ENCODE measurements at places on chromosomes 7 and 10.

DNA sequence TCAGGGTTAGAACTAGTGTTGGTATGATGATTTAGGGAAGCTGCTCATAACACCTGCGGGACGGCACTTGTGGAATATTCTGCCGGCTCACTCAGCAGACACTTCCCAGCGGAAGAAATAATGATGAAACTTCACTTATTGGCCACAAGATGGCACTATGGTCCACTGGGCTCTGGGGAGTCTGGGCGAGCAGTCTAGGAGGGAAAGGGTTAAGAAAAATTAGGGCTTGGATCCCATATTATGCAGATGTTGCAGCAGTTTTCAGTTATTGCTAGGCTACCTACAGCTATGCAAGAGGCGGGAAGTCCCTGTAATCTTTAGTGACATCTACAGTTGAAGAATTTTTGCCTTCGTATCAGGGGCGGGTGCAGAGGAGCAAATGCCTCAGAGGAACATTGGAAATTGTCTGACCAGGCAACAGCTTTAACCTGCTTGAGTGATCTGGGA is 238.7 kb upstream of the PRSS58 start:
- DNase-seq, result peak; percentile 60

DNA sequence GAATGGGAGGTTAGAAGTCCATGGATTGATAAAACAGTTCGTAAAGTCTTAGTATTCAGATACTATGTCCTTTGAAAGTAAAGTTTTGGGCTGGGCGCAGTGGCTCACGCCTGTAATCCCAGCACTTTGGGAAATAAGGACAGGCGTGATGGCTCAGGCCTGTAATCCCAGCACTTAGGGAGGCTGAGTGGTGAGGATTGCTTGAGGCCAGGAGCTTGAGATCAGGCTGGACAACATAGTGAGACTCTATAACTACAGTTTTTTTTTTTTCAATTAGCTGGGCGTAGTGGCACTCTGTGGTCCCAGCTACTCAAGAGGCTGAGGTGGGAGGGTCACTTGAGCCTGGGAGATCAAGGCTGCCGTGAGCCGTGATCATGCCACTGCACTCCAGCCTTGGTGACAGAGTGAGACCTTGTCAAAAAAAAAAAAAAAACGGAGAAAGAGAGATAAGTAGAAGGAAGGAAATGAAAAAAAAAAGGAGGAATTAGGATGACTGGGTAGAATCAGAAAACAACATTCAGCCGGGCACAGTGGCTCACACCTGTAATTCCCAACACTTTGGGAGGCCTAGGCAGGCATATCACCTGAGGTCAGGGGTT is 25.7 kb upstream of the AGFG2 start:
- DNase-seq, result no peak

DNA sequence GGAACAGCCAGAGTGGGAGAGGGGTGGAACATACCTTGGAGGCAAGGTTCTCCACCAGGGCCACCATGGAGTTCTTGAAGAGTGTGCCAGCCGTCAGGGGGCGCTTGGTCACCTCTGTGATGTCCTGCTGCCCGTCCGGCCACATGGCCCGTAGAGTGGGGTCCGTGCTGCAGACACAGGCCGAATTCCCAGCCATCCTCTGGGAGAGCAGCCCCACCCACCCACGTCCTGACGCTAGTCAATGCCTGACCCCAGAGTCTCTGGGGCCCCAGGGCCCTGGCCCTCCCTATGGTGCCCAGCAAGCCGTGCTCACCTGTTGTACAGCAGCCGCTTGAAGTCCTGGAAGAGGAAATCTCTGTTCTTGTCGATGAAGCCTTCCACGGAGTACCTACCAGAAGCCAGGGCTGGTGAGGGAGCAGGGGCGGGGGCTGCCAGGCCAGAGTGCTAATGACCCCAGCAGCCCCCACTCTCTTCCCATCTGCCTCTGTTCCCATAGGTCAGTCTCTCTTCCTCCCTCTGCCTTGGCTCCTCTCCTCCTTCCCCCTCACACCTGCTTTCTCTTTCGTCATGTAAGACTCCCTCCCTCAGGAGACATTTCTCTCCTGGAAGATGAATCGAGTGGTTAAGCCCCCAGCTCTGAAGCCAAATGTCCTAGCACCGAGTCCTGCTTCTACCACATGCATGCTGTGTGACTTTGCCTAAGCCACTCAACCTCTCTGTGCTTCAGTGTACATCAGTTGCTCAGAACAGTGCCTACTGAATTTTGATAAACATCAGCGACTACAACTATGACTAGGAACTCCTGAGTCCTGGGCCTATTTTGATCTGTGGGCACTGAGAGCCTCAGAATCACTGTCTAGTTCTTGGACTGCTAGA is 11.0 kb downstream of the MYO1G start:
- DNase-seq, result peak; percentile 51

GRCh38 chr10:22644222-22644621 is 70.2 kb downstream of the PIP4K2A start:
- DNase-seq, result no peak

GRCh38 chr10:9018195-9019173 is 964.0 kb downstream of the GATA3 start:
- no peak for DNase-seq

DNA sequence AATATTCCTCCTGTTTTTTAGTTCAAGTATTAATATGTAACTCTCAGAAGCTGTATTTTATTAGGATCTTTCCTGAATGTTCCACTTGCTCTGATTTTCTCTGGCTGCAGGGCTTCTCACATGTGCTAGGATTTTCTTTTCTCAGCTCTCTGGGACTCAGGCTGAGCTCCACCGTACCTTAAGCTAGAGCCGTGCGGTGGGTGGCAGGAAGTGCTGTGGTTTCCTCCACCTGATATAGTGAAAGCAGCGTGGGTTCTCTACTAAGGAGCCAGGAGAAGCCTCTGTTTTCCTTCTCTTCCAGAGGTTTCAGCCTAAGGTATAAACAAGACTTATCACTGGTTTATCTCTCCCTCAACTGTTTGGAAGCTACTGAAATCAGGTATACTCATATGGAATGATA is 433.6 kb downstream of the NRG3 start:
- no peak for DNase-seq

GRCh38 chr7:99372275-99373090 is 2.0 kb upstream of the ARPC1B start:
- no peak for DNase-seq

DNA sequence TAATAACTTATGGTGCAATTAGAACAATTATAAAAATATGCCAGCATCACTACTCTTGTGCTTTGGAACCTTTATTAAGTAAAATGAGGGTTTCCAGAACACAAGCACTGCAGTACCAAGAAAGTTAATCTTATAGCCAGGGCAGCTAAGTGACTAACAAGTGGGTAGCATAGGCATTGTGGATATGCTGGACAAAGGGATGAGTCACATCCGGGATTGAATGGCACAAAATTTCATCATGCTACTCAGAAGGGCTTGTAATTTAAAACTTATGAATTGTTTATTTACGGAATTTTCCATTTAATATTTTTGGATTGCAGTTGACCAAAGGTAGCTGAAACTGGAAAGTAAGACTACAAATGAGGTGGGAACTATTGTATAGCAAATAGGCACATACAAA is 250.6 kb downstream of the C7orf25 start:
- DNase-seq, result peak; percentile 41

- peak; percentile 69 for DNase-seq
These were observed 4.8 kb downstream of the DHTKD1 start for GRCh38 chr10:12073526-12073925.

DNA sequence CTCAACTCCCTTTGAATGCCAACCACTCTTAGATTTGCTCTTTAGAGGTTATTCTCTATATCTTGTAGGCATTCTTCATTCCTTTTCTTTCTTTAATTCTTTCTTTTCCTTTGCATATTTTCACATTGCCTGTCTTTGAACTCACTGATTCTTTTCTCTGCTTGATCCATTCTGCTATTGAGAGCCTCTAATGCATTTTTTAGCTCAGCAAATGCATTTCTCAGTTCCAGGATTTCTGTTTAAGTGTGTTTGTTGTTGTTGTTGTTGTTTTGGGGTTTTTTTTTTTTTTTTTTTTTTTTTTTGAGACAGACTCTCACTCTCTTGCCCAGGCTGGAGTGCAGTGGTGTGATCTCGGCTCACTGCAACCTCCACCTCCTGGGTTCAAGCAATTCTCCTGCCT is 71.6 kb downstream of the FBXL13 start:
- no peak for DNase-seq

GRCh38 chr7:146131701-146132100 is 15.1 kb downstream of the CNTNAP2 start:
- DNase-seq, result no peak

GRCh38 chr7:1219498-1219897 is 13.2 kb upstream of the UNCX start:
- DNase-seq, result no peak
